ENCODE measurements at places on chromosomes 6 and 20.

DNA sequence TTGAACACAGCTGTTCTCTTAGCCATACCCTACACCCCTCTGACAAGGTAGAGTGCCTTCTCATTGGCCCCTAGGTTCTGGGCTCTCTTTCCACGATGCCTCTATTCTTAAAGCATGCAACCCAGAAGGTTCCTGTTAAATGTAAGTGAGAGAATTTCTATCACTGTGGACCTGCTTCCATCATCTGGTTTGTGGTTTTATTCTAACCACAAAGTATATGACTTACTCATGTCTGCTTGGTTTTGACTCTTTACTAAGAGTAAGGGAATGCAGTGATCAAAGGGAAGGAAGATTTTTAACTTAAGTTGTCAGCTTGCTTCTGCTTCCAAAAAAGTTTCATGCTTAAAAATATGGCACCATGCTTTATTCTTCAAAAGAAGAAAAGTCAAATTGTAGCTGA is 80.2 kb downstream of the ANKEF1 start:
- no peak for DNase-seq

DNA sequence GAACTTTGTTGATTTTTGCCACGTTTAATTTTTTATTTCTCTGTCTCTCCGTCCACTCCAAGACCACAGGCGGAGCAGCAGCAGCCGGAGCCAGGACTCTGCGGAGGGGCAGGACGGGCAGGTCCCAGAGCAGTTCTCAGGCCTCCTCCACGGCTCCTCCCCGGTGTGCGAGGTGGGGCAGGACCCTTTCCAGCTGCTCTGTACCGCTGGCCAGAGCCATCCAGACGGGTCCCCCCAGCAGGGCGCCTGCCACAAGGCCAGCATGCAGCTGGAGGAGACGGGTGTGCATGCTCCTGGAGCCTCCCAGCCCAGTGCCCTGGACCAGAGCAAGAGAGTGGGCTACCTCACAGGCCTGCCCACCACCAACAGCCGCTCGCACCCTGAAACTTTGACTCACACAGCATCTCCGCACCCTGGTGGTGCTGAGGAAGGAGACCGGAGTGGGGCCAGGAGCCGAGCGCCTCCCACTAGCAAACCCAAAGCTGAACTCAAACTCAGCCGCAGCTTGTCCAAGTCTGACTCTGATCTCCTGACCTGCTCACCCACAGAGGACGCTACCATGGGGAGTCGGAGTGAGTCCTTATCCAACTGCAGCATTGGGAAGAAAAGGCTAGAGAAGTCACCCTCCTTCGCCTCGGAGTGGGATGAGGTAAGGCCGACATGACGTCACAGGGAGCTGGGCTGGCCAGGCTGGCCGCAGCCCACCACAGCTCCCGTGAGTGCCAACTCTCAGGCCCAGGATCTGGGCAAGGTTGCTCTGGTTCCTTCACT is 123.5 kb downstream of the TCP11 start:
- DNase-seq, result no peak

DNA sequence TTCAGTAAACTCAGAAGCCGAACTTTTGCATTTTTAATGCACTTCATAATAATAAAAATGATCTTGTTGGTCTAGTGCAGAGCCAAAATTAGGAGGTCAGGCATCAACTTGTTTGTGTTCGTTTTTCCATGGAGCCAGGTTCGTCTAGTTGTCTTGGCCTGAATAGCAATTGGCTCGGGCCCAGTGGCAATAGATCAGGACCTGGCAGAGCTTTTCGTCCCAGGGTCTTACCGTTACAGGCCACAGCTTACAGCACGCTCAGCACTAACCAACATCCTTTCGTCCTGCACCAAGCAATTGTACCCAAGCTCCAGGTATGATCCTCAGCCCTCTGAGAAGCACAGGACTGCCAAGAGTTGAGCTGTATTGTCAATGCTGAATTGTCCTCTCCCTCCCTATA is 240.5 kb upstream of the PLN start:
- no peak for DNase-seq

GRCh38 chr6:150528648-150529285 is 70.9 kb upstream of the PLEKHG1 start:
- DNase-seq, result no peak

- DNase-seq, result no peak
Observed at GRCh38 chr20:58374027-58374850, 14.8 kb upstream of the VAPB start.

DNA sequence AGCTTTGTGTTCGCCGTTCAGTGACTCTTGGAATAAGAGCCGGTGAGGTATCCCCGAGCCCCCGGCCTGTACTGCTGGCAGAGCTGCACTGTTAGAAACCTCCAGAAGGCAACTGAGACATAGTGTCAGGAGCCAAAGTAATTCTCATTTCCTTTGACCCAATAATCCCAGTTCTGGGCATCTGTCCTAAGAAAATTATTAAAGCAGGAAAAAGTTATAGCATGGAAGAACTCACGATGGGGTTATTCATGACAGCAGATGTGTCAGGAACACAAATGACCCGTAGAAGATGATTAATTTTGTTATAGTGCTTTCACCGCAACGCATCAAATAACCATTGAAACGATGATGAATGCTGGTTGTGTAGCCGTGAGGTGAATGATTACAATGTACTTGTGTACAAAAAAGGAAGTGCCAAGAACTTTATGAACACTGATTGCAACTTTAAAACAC is 20.3 kb downstream of the CYP21A2 start:
- DNase-seq, result no peak

DNA sequence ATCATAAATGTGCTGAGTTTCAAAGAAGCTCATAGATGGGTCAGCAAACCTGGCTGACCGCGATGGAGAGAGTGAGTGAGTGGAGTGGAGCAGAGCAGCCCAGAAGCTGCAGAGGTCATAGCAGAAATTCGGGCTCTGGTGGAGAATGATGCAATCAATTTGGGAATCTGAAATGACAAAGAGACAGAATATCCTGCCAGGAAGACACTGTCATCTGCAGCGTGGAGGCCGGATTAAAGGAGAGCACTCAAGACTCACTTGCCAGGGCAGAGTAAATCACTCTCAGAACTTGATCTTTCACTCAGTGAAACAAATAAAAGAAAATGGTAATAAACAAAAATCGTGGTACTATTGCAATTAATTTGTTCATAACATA is 109.6 kb upstream of the RREB1 start:
- no peak for DNase-seq

GRCh38 chr6:12661432-12662089 is 55.0 kb upstream of the PHACTR1 start:
- DNase-seq, result no peak

DNA sequence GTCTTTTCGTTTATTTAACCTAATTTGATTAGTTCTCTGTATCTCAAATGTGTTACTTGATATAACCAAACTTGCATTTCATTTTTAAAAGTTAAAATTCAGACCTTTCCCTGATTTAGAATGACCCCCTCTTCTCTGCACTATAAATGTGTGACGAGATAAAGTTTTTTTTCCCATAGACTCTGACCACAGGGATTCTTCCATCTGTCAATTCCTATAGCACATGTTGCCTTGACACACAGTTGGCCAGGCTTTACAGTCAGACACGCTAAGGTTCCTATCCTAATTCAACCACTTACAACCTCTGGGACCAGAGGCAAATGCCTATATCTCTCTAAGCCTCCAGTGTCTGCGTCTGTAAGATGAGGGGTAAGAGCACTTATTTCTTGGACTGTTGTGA is 40.6 kb downstream of the KCNS1 start:
- no peak for DNase-seq

DNA sequence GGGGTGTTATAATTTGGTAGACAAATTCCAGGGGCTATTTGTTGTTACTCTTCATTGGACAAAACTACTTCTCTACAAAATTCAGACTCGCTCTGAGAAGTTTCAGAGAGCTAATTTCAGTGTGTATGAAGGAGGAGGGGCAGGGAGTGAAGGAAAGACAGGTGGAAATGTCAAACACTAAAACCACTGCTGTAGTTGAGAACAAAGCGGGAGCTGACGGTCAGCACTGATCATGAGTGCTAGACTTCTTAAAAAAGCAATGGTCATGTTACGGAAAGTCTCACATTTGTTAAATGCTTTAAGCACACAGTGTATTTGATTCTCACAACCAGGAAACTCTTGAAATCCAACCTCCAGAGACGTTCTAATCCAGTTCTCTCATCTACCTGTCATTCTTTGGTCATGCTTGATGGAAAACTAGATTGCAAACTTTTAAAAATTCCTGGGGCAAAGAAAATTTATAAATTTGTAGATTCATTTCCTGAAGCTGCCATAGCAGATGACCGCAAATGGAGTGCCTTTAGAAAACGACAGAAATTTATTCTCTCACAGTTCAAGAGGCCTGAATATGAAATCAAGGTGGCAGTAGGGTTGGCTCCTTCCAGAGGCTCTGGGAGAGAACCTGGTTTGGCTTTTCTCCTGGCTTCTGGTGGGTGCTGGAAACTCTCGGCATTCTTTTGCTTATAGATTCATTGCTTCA is 100.7 kb upstream of the CARMIL1 start:
- DNase-seq, result no peak

DNA sequence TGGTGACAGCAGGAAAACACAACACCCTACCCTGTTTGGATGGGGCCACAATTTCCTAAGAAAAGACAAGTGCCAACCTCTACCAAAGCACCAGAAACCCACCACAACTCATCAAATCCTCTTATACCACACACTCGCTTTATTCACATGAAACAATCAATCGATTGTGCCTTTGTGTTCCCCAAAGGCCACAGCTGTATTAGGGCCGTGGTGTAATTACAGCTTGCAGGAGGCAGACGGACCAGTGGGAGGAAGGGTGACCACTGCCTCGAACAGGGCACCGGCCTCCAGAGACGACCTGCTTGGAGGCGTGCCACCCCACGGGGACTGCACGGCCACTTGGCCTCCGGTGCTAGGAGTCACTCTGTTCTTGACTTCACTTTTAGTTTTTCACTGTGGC is 264.1 kb downstream of the FOXC1 start:
- DNase-seq, result no peak

DNA sequence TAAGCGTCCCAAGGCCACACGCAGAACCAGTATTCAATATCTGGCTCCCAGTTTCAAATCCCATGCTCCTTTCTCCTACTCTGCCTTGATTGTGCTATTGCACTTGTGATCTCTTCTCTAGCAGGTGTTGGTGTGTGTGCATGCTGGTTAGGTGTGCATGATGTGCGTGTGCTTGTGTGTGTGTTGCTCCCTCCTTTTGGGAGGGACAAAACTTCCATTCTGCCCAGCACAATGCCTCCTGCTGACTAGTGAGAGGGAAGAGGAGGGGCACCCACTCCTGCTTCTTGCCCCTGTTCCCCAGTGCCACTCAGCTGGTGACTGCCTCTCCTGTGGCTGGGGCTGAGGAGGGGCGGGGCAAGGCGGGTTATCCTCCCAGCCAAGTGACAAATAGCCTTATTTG is 19.7 kb downstream of the CD40 start:
- DNase-seq, result no peak

DNA sequence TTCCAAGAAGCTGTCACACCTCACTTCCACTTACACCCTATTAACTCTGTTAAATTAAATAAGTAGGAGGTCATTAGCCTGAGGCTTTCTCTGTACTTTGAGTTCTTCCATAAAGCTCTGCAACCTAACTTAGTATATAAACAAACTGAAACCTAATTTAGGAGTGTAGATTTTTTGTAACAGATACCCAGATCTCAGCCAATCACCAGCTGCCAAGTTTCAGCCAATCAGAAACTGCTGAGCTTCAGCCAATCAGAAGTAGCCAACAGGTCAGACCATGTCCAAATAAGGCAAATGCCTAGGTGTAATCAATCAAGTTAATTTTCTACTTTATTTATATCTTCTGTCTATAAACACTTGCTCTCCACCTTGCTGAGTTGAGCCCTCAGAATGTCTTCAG is 142.7 kb upstream of the SULF2 start:
- no peak for DNase-seq

GRCh38 chr6:111620169-111620568 is 14.5 kb upstream of the TRAF3IP2 start:
- DNase-seq, result no peak

DNA sequence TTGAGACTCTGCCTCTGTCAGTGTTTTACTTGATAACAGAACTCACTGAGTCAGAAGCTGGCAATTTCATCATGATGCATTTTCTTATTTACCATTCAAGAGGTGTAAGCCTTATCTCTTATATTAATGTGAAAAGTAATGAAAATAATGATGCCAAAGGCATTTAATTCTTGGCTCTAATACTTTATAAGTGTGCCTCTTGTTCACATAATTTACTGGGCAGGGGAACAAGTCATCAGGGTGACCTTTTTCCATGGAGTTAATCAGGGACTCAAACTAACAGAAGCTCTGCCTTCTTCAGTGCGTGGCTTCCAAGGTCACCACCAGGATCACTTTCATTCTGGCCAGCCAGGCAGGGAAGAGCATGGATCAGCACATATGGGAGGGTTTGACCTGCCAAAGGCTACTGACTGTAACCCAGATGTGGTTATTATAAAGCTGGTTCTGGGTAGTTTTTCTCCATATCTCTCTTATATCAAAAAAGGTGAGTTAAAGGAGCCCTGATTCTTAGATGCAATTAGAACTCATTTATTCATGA is 5.2 kb upstream of the PLCB1 start:
- no peak for DNase-seq

- DNase-seq, result no peak
Observed at GRCh38 chr6:79543886-79544285, 6.7 kb upstream of the LCA5 start.

DNA sequence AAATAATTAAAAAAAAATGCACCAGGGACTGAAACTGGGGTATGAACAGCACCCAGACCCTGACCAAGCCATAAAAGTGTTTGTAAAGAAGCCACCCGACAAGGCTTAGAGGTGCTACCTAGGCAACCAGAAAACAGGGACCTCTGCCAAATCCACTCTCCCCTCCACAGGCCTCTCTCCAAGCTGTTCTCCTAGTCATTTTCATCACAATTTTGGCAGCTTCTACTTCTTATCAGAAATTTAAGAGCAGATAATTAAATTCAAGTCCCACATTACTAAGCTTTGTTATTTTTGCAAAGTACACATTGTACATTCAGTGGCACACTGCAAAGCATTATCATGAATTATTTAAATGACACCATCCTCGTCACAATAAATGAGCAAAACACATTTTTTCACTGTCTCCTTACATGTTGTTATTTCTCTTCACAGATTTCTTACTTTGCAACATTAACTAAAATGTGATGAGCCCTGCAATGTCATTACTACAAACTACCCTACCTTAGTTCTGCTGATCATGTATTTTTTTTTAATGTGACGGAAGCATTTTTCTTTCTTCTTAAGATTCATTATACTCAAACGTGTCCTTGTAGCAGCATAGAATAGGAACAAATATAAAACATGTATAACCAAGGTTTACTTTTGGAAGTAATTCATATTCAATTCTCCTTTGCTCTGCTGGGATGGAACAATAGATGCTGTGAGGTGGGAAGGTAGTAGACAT is 38.1 kb downstream of the ECT2L start:
- DNase-seq, result no peak

DNA sequence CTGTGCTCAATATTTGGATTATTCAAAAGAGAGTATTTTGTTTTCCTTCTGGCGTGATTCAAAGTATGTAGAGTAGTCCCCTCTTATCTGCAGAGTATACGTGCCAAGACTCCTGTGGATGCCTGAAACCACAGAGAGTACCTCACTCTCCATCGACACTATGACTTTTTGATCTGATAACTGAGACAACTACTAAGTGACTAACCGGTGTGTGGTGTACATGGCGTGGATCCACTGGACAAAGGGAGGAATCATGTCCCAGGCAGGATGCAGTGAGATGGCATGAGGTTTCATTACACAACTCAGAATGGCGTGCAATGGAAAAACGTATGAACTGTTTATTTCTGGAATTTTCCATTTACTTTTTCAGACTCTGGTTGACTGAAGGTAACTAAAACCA is 112.2 kb upstream of the PDE7B start:
- no peak for DNase-seq

- peak; percentile 78 for DNase-seq
Observed at GRCh38 chr6:35736253-35736894, 458 bp upstream of the ARMC12 start.

GRCh38 chr6:112040956-112041355 is 12.9 kb upstream of the CCN6 start:
- DNase-seq, result no peak
